ENCODE measurements at places on chromosomes 4 and X.

- peak; percentile 20 for DNase-seq
Observed at GRCh38 chrX:15497865-15498264, 2.7 kb upstream of the BMX start.

DNA sequence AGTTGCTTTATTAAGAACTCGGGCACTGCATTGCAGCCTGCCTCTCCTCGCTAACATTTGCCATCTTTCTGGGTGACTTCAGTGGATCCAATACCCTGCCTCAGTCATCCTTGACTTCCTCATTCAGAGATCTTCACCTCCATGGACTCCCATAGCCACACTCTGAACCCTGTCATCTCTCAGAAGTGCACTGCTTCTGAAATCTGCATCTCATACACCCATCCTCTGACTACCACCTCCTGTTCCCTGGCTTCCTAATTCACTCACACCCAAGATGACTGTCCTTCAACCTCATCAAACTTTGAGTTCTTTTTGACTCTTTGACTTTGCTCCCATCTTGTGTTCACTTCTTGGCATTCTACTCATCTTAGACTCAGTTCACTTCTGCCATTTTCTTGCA lies 25.3 kb upstream of the CYBB start:
- DNase-seq, result no peak

DNA sequence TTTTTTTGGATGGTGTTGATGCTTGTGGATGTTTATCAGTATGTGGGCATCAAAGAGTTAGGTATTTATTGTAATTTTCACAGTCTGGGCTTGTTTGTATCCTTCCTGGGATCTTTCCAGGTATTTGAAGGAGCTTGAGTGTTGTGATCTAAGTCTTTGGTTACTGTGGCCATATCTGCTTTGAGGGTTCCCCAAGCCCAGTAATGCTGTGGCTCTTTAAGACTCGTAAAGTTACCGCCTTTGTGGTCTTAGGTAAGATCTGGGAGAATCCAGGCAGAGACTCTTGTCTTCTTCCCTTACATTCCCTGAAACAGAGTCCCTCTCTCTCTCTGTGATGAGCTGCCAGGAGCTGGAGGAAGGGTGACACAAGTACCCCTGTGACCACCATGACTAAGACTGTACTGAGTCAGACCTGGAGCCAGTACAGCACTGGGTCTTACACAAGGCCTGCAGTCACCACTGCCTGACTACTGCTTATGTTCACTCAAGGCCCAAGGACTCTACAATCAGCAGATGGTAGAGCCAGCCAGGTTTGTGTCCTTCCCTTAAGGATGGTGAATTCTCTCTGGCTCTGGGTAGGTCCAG lies 62.2 kb downstream of the FMR1NB start:
- DNase-seq, result no peak

DNA sequence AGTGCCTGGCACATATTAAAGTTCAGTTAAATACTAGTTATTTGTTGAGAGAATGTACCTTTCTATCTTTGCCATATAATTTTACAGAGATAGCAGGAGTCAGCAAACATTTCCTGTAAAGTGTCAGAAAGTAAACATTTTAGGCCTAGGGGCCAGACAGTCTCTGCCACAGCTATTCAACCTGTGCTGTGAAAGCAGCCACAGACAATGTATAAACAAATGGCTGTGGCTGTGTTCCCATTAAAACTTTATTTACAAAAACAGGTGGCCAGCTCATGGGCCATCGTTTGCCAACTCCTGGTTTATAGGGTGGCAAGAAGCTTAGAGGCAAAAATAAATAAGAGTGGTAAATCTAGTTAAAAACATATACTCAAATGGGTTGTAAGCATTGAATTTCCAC lies 34.0 kb upstream of the BRS3 start:
- DNase-seq, result no peak

- no peak for DNase-seq
Observed at GRCh38 chr4:38076153-38076669, 116.0 kb downstream of the PTTG2 start.

DNA sequence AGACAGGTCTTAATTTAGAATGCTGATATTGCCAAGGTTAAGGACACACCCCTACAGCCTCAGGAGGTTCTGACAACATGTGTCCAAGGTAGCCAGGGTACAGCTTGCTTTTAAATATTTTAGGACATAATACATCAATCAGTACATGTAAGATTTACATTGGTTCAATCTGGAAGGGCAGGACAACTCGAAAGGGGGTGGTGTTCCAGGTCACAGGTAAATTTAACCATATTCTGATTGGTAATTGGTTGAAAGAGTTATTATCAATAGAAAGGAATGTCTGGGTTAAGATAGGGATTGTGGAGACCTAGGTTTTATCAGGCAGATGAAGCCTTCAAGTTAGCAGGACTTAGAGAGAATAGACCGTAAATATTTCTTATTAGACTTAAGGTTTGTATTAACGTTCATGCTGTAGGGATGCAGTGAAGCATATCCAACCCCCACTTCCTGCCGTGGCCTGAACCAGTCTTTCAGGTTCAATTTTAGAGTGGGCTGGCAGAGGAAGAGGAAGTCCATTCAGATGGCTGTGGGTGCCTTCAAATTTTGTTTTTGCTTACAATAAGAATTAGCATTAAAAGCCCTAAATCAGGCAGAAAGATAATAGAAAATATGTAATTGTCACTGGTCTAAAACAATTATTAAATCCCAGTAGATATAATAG lies 136.5 kb upstream of the GALNTL6 start:
- DNase-seq, result no peak

- peak; percentile 27 for DNase-seq
Observed at GRCh38 chrX:45714866-45715265, 514.2 kb upstream of the DIPK2B start.

- DNase-seq, result no peak
Observed at GRCh38 chr4:73648478-73648877, 28.2 kb upstream of the RASSF6 start.

- DNase-seq, result no peak
Observed at GRCh38 chrX:104270212-104270611, 15.5 kb upstream of the ESX1 start.

- no peak for DNase-seq
Observed at GRCh38 chrX:7347465-7347864, 199.5 kb upstream of the PUDP start.

- no peak for DNase-seq
Observed at GRCh38 chrX:11577603-11578002, 88.1 kb downstream of the ARHGAP6 start.

DNA sequence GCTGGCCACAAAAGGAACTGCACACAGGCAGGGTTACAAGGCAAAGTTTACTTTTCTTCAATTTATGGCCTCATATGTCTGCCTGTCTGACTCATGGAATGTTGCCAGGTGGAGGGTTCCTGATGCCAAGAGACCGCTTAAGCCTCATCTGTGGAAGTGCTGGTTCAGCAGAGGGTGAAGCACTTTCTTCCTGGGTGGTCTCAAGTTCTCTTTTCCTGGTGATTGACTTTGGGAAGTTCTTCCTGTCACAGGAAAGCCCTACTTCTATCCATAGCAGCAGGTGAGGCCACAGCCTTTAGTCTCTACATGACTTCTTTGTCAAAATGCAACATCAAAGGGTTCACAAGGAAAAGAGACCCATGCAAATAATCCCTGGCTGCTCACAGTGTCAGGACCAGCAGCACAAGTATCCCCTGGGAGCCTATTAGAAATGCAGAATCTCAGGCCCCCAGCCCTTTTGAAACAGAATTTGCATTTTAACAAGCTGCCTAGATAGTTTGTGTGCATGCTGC lies 81.4 kb upstream of the IGFBP7 start:
- DNase-seq, result no peak

DNA sequence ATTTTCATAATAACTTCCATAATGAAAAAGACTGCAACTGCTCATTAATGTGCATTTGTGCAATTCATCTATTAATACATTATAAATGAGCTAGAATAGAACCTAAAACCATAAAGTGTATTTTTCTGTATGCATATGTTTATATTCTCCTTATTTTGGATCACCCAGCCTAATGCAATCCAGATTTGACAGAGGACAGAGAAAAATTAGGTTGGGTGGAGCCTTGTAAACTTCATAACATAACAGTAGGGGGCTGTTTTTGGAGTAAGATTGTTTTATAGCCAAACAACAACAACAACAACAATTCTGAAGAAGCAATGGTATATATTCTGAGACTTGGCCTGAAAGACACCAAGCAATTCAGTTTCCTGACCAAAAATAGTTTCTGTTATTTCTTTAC lies 615.3 kb upstream of the SLIT2 start:
- DNase-seq, result no peak

- no peak for DNase-seq
Observed at GRCh38 chr4:183288955-183289354, 31.1 kb downstream of the CLDN22 start.

DNA sequence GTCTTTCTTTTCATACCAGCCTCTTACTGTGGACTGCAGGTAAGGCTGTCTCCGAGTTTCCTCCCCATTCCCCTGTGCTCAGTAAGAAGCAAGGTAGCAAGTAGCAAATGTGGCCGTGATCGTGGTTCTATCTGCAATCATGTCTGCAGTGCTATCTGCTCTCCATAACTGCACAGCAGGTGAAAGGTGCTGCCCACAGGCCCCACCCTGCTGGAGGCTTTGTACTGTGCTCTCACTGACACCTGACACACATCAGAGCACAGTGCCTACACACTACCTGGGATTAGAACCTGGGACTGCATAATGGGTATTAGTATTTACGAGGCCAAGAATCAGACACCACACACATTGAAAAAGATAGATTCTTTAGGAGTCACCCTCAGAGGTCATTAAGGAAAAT lies 15.3 kb downstream of the PGRMC1 start:
- DNase-seq, result no peak

GRCh38 chrX:50098749-50099148 lies 102.1 kb downstream of the AKAP4 start:
- no peak for DNase-seq

GRCh38 chrX:134930501-134930900 lies 60.3 kb upstream of the SMIM10 start:
- DNase-seq, result no peak

- no peak for DNase-seq
Observed at GRCh38 chr4:185542626-185543315, 7.5 kb upstream of the PDLIM3 start.

DNA sequence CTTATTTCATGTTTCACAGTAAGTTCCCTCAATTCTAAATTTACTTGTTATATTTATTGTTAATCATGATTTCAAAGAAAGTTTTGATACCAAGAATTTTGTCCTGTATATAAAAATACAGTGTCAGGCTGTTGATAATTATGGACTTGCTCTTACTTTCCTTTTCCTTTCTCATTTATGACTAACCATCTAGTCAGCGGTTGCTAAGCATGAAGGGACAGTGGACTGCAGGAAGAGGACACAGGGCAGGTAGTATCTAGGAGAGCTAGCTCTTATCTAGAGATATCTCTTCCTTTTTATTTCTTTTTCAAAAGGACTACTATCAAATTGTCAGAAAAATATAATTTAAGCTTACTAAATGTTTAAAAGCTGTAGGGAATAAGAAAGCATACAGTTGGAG lies 1.6 kb downstream of the OPRPN start:
- no peak for DNase-seq

DNA sequence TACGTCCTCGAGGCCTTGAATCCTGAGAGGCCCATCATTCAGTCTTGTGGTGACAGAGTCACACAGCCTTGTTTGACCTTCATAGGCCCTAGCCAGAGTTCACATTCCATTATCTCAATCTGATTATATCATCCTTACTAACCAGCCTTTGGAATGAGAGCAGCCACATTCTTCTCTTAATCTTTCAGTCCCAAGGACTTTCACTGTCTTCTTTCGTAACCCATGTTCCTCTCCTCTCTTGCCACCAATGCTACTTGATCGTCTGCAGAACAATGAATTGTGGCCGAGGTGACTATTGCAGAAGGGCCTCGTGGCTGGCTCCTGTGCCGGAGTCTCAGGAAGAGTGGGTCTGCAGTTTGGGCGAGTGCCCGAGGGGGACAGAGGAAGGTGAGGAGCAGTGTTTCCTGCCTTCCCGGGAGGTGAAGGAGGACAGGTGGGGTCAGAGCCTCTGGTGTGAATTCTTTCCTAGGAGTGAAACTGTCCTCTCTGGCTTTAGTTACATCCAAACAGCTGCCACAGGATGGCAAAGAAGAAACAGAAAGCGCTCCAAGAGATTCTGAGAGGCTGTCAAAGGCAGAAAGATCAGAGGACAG lies 94.6 kb downstream of the LIMCH1 start:
- DNase-seq, result no peak

- no peak for DNase-seq
Observed at GRCh38 chr4:107682306-107682705, 37.7 kb downstream of the PAPSS1 start.

- no peak for DNase-seq
Observed at GRCh38 chr4:54308110-54308509, 79.0 kb downstream of the PDGFRA start.

DNA sequence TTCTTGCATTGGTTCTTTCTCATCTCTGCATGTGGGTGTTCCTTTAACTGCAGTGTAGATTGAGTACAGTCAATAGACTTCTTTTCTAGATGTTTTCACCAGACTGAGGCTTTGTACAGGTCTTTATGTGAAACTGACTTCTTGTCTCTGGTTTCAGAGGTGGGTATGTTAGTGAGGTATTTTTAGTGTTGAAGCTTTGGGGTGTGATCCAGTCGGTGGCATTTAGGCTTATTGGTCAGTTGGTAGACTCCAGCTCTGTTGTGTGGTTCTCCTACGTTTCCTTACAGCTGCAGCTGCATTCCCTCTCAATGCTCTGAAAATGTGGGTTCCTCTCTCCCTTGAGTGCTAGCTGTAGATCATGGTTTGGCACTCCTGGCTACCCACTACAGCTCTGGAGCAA lies 21.3 kb upstream of the AMBN start:
- no peak for DNase-seq

GRCh38 chrX:103092942-103093341 lies at the start of gene NXF3:
TSS of gene NXF3 (minus strand) at chrX:103093143. CDS start at chrX:103093023, 120 bp downstream.
- DNase-seq, result peak; percentile 80

DNA sequence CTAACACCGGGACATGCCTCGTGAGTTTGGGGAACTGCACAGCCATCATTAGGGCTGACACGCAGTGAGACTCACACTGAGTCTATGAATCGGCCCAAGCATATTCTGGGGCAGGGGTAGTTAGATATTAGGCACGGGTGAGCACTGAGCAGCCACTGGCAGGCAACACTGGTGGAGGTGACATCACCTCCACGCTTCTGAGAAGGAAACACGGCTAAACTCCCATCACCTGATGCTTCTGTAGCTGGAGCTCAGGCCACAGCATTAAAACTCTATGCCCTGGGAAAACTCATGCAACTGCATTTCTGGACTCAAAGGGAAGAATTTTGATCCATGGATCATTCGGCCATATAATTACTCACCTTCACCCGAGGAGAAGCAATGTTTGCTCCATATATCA lies 100.8 kb upstream of the OTUD4 start:
- no peak for DNase-seq

GRCh38 chr4:82913305-82913704 lies 12.8 kb downstream of the THAP9 start:
- DNase-seq, result no peak
